ENCODE measurements at places on chromosomes 11 and 22.

DNA sequence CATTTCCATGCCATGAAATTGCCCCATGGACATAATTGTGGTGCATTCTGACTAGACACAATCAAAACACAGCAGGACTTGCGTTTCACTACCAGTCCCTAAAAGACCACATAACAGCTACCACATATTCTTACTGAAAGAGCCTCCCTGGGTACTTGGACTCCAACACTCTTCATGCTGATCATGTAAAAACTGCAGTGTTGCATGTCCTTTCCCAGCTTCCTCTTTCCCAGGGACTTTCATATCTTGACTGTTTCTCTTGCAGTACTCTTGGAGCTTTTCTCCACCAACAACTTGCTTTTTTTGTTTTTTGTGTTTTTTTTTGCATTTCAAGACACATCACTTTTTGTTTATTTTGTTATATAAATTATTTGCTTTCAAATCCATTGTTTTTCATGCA lies 22.9 kb downstream of the MS4A6E start:
- no peak for DNase-seq

GRCh38 chr11:69820441-69820840 lies 1.2 kb upstream of the FGF3 start:
- no peak for DNase-seq

GRCh38 chr11:11349870-11350337 lies 3.1 kb downstream of the CSNK2A3 start:
- DNase-seq: no peak

DNA sequence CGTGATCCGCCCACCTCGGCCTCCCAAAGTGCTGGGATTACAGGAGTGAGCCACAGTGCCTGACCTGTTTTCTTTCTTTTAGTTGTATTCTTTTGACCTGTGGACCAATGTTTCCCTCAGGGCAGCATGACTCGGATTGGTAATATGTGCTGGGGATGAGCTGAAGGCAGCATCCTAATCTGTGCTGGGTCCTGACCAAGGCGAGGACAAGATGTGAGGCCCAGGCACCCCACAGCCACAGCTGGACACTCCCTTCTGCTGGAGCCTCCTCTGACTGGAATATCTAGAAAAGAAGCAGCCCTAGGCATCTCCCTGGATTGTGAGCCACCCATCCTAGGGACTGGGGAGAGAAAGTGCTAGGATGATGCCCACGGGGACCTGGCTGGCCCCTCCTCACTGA lies 105.4 kb downstream of the PDE2A start:
- DNase-seq: no peak

DNA sequence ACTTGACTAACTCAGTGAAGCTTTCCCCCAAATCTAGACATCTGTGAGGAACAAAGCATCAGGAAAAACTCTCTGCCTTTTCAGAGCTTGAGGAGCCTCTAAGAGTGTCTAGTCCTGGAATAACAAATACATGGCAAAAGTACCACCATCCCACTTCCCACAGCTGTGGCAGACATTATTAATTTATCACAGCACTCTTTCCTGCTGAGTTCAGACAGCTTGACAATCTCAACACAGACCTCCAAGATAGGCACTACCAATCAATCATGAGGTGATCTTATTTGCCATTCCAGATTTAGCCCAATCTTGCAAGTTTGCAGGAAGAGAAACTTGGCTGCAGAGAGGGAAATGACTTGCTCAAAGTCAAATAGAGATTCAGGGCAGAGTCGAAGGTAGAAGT lies 202.8 kb downstream of the MN1 start:
- no peak for DNase-seq

DNA sequence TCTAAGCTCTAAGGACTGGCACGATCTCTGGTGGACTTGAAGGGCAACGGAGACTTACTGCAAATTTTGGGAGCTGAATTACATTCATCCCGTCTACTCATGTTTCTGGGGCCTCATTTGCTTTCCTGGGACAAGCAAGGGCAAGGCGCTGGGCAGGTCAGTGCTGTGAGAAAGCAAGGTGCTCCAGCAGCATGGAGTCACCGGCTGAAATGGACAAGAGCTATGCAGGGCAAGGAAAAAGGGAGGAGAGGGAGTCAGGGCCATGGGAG lies 25.6 kb downstream of the FLI1 start:
- no peak for DNase-seq

GRCh38 chr11:67680696-67681470 lies 6.5 kb upstream of the ALDH3B2 start:
- no peak for DNase-seq

DNA sequence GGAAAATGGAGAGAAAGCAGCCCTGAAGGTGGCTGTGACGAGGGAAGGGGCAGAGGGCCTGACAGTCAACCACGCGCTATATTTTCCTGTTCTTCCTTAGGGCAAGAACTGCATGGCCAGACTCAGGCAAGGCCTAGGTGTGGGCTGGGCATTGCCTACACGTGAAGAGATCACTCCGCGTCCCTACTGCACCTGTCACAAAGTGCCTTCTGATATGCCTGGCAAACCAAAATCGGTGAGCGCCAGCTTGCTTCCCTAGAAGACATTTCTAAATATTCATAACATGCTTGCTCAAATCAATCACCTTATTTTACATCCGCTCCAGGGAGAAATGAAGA lies 6.3 kb downstream of the TMEM121B start:
- no peak for DNase-seq

- no peak for DNase-seq
Observed at GRCh38 chr11:72305891-72306585, 62.1 kb upstream of the PHOX2A start.
